ENCODE measurements at places on chromosomes 12 and 14.

GRCh38 chr14:34732802-34733201 is 18.4 kb upstream of the CFL2 start:
- DNase-seq: no peak

- DNase-seq: no peak
Observed at GRCh38 chr14:76268700-76269099, 107.2 kb upstream of the ESRRB start.

GRCh38 chr12:113040722-113041171 is 15.8 kb upstream of the DTX1 start:
- peak; percentile 74 for DNase-seq

DNA sequence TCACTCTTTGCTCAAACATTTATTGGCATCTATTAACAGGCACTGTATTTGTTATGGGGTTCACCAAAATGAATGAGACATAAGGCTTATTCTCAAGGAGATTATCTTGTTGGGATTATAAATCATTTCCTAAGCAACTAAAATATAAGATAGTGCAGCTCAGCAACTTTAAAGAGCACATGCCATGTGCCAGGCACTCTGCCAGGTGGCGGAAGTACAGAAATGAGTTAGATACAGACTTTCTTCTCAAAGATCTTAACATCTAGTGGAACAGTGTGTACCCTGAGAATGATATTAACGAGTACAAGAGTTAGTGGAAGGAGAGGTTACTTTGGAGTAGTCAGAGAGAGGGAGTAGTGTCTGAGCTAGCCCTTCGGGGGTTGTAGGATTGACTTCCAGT is 28.4 kb upstream of the TOMM20L start:
- DNase-seq: no peak

- DNase-seq: no peak
Observed at GRCh38 chr14:81144824-81145603, 75.7 kb downstream of the GTF2A1 start.

DNA sequence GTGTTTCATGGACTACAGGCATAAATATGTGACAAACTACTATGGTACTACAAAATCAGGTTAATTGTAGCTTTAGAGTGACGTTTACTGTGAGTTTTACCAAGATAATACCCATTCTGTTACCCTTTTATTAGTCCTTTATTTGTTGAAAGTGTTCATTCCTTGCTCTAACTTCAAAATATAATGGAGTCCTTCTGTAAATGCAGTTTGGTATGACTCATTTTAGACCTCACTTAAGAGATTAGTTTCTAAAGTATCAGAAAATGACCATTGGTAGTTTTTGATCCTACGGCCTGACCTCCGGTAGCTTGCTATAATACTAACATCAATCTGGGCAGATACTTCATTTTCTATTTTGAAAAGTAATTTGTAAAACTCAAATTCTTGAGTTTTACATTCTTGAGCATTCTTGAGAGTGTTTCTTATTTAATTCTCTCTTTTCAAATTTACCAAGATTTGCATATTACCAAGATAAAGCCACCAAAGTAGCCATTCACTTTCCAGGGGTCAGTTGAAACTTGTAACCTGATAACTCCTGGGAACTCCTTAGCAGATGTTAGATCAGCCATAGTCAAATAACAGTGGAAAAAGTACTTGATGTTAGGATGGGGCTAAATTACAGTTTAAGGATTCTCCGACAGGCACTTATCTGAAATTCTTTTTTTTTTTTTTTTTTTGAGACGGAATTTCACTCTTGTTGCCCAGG is 4.2 kb downstream of the HSPA2 start:
- no peak for DNase-seq
